ENCODE measurements at places on chromosomes 11 and 22.

- no peak for DNase-seq
Measured at GRCh38 chr22:29003975-29004646, 57.5 kb downstream of the C22orf31 start.

- DNase-seq, result no peak
Measured at GRCh38 chr11:35100013-35100383, 39.0 kb upstream of the CD44 start.

DNA sequence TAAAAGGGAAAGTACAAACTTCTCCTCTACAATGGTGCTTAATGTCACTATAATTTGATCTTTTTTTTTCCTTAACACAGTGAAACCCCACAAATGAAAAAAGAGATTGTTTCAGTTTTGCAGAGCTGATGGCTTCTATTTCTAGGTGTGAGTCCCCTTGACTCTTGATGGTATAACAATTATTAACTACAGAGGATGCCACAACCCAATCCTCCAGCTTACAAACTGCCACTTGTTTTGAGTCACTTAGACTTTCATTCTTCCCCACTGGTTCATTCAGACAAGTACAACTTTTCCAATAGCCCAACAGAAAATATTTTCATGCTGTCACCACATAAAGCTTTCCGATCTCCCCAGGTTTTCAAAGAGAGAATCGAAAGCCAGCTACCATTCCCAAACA, 812.2 kb downstream of the LRRC4C start:
- no peak for DNase-seq

- peak; percentile 76 for DNase-seq
Measured at GRCh38 chr11:122656073-122656630, 630 bp downstream of the UBASH3B start.

GRCh38 chr11:73203790-73204189, 14.3 kb upstream of the P2RY2 start:
- peak; percentile 91 for DNase-seq

- DNase-seq, result no peak
Measured at GRCh38 chr11:36239636-36240035, 49.6 kb downstream of the COMMD9 start.

GRCh38 chr11:1541474-1542204, 30.4 kb downstream of the DUSP8 start:
- DNase-seq, result no peak
